ENCODE measurements at places on chromosomes 12 and 14.

DNA sequence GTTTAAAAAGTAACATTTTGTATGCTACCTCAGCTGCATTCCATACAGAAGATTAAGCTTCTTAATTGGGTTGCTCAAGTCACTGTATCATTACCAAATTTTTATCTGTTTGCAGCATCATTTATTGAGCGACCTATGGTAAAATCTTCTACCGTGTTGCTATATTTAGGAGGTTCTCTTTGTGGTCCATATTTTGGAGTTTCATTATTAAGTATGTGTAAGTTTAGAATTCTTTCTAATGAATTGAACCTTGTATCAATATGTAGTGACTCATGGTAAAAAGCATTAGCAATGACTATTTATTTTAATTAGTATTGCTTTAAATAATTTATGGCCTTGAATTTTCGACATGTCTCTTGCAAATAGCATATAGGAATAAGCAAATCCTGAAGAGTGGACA, 42.2 kb downstream of the CSRP2 start:
- no peak for DNase-seq

GRCh38 chr12:76556368-76556767, 3.2 kb downstream of the OSBPL8 start:
- no peak for DNase-seq

- no peak for DNase-seq
Observed at GRCh38 chr12:69405566-69405865, 46.0 kb downstream of the YEATS4 start.

DNA sequence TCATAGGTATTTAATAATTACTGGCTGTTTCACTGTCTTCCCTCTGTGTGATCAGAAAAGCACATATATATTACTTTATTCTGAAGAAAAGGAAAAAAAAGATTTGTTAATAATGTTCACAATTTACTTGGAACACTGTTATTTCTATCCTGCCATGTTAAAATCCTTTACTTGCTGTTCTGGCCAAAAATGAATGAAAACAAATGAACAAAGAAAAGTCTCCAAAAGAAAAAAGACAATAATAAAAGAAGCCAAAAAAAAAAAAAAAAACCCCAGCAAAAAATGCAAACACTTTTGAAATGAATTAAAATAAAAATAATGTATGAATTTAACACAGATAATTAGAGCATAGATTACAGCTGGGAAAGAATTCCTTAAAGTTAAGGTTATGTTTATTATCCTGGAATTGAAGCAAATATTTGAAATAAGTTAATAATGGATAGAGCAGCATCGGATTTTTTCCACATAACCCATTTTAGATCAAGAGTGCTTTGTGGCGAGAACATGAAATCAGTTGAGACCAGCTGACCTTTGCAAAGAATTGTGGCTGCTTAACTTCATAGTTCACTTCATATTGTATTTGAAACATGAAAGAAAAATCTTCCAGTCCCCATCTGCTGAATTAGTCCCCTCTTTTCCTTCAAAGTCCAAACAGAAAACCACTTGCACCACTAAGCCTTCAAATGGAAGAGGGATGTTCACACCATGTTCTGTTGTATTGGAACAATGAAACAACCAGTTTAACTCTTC, 444.8 kb downstream of the ADAMTS20 start:
- no peak for DNase-seq

DNA sequence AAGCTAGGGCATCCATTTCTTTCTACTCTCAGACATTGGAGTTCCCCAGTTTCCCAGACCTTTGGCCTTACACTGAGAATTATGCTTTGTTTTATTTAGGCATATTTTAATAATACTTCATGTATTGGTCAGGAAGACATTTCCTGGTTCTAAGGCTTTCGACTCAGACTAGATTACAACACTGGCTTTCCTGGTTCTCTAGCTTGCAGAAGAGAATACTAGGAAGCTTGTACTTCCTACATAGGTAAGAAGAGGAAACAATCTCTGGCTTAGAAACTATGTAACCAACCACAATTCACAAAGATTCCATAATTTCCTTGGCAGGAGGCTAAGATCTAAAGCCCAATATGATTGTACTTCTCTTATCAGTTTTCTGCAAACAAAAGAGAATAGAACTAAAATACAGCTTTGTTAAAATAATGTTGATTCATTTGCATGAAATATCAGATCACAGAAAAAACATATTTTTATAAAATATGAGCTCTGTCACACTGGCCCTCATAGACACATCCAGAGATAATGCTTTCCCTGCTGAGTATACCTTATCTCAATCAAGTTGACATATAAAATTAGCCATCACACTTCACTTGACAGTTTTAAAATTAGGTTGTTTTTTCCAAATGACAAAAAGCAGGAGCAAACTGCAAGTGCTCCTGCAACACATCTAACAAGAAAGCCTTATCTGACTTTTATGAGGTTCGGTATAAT, 30.5 kb downstream of the CLEC2D start:
- DNase-seq, result no peak

GRCh38 chr14:102911541-102911951, 10.9 kb upstream of the AMN start:
- no peak for DNase-seq

GRCh38 chr12:50192908-50193307, 25.7 kb upstream of the CERS5 start:
- no peak for DNase-seq

DNA sequence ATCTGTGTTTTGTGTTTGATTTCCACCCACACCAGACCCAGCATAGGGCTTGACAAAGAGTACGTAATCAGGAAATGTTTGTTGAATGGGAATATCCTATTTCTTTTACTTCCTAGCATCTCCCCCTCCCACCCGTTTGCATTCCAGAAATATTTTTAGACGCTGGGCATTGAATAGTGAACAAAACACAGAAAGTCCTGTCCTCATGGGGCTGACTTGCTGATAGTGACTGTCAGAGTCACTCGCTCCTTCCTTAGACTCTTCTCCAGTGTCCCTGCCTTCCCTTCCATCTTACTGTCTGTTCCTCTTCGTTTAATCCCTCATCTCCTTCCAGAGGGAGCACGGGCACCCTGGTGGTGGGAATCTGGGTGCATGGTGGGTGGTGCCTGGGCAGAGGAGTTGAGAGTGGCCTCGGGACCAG, 53.6 kb downstream of the SLC25A47 start:
- DNase-seq, result no peak

GRCh38 chr12:27852742-27853141, 72.7 kb upstream of the MANSC4 start:
- DNase-seq, result no peak

GRCh38 chr12:6987956-6988553, 17.3 kb downstream of the EMG1 start:
- no peak for DNase-seq

Data from neural crest cell (in vitro differentiated cells).